ENCODE measurements at places on chromosomes 2 and 18. TPM values are rescaled to one million over a fixed set of nuclear protein-coding genes. Genes with fewer than 3 reads are reported as not detected.

DNA sequence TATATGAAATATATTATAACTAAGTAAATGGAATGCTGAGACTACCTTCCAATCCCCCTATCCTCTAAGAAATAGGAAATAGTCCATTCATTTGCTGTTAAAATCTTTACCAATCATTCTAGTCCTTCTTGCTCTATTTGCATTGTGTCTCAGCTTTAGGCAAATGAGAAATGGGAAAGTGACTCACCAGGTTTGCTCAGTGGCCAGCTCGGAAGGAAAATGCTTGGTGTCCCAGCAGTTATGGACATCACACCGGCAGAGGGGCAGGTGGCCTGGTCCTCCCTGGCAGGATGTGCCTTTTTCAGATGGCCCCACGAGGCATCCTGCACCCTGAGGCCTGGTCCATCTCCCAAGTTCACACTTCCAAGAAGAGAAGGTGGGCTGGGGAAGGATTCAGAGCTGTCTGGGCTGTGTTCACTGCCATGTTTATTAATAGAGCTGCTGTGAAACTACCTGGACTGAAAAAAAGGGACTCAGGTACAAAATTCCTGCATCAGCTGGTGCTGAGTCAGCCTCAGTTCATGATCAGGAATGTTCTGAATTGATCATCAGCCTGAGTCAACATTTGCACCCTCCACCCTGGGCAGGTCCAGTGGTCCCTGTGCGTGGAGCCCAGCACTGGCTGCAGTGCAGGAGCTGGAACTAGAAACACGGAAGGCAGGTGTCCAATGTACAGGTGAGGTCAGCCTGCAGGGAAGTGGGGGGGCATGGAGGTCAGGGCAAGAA is 60.1 kb upstream of the ARL4C start:
- no peak for DNase-seq

DNA sequence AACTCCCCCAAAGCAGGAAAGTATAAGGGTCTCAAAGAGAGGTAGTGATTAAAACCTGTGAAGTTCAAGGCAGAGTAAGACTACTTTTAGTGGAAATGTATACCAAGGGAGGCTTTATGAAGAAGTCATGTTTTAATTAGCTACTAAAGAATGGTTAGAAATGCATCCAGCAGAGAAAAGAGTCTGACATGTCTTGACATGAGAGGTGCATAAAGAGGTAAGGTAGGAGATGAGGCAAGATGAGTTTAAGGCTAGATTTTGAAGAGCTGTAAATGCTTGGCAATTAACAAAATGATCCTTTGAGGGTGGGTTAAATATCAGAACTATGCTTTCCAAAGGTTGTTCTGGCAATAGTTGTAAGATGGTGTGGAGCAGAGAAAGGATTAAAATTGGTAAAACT is 88.7 kb upstream of the WDSUB1 start:
- no peak for DNase-seq

FAP gene
- polyA plus RNA-seq: 19.7 TPM

FER1L5 gene
- 0.81 TPM for polyA plus RNA-seq

EPB41L5 gene
- polyA plus RNA-seq: 38.3 TPM

UGT1A8 gene
- not detected for polyA plus RNA-seq

All from left lung (tissue), 14 donors.